ENCODE measurements at places on chromosomes 12 and 14. TPM values are rescaled to one million over a fixed set of nuclear protein-coding genes. Genes with fewer than 3 reads are reported as not detected.

- no peak for DNase-seq
Measured at GRCh38 chr14:45526715-45527549, 273.9 kb upstream of the MIS18BP1 start.

- DNase-seq, result no peak
Measured at GRCh38 chr14:35438910-35439713, 34.6 kb upstream of the NFKBIA start.

- no peak for DNase-seq
Measured at GRCh38 chr12:4628406-4628805, 20.4 kb downstream of the AKAP3 start.

GRCh38 chr14:36604757-36605505, 22.5 kb upstream of the NKX2-8 start:
- DNase-seq, result peak; percentile 76

DNA sequence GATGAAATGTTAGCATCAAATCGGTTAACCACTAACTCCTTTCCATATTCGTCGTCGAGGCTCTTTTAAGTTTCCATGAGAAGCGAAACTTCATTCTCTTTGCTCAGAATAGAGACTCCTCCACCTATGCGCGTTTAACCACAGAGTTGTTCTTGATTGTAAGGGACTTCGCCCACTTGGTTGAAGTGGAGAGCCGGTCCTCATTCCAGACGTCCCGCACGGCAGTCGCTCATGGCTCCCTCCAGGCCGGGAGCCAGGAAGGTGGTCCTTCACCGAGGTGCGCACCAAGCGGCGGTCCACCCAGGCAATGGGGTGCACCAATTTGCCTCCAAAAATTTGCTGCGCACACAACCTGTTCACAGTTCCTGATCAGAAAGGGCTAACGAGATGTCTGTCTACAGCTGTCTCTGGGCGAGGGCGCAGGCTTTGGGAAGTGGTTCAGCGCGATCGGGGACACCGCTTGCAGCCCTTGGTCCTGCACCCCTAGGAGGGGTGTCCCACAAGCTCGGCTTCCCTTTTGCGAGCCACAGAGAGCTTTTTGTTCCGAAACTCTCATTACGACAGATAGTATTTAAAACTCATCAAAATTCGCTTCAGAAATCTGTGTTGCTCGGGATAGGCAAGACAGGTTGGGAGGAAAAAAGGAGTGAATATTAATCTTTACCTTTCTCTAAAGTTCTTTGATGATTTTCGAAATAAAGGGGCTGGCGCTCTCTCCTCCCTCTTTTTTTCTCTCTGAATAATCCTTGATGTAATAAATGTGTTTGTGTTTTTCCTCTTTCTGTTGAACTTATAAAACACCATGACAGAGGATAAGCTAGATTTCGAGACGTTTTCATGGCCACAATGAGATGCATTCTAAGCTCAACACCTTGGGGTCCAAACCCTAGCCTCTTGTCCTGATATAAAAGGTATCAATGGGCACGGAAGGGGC, 6.4 kb upstream of the ALX1 start:
- peak; percentile 61 for DNase-seq

DNA sequence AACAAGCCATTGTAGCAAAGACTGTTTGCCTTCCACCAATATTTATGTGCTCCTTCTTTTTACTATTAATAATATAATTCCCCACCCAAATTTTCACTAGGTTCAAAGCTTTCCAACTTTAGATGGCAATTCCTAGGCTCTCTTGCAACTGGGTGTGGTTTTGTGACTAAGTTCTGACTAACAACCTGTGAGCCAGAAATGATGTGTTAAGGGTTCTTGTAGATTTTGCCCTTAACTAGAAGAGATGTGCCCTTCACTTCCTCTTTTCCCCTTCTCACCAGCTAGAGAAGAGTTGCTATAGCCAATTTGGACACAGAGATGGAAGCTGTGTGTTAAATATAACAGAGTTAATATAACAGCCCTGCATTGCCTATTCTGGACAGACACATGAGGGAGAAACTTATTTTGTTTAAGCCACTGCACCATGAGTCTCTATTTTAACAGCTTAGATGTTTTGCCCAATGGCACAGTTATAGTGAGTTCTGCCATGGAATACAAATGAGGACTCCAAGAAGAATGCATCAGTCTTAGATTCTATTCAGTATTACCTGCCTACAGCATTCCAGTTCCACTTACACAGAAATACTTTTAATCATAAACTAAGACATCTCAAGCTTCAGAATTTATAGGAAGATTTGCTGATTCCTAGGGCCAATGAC, 216.2 kb downstream of the DUSP6 start:
- no peak for DNase-seq

- peak; percentile 94 for DNase-seq
Measured at GRCh38 chr14:65290830-65291229, 121.7 kb upstream of the FUT8 start.

- DNase-seq, result peak; percentile 94
Measured at GRCh38 chr12:55707841-55708694, at the start of gene ITGA7. TSS of gene ITGA7 (minus strand) at chr12:55707904. CDS start at chr12:55707682, 222 bp downstream.

DNA sequence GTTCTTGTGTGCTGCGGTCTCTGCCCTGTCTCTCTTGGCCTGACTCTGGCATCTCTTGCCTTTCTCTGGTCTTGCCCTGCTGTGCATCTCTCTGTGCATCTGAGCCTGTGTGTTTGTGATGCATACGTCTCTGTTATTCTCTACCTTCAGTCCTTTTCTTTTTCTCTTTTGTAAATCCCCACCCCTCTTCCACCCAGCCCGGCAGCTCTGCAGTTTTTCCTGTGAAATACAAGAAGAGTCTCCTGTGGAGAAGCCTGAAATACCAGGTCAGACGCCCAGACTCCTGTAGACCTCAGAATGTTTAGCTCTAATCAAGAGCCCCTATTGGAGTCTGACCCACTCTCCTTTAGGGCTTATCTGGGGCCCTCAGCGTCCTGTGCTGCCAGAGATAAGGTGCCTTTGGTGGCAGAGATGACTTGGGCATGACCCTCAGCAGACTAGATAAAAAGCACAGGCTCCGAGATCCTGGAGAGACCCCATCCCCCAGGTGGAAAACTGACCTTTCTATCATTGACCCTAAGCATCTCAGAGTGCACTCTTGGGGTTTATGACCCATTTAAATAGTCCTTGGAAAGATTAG, 167.5 kb upstream of the SRRM4 start:
- no peak for DNase-seq

DNA sequence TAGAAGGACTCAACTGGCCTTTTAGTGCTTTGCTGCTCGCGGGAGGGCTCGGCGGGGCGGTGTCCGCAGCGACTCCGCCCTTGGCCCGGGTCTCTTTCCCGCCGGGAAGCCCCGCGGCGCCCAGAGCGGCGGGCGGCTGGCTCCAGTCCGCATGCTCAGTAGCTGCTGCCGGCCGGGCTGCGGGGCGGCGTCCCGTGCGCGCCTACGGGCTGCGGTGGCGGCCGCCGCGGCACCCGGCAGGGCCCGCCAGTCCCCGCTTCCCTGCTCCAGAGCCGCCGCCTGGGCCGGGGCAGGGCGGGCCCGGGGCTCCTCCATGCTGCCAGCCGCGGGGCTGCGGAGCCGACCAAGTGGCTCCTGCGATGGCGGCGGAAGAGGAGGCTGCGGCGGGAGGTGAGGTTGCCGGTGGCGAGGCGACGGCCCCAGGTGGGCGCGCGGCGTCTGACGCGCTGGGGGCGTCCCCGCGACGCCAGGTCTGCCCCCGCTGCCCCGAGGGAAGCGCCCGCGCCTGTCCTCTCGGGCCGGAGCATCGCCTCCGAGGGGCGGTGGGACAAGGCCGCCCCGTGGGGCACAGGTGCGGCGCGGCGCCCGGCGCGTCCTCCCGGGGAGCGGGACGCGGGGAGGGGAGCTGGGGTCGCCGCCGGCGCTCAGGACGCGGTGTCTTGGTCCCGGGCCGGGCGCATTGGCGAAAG, at the start of gene BMAL2:
Gene BMAL2 (plus strand): TSS at position 123 of the 689 bp plus-strand sequence. CDS start 237 bp downstream, at position 360.
- peak; percentile 90 for DNase-seq

DNA sequence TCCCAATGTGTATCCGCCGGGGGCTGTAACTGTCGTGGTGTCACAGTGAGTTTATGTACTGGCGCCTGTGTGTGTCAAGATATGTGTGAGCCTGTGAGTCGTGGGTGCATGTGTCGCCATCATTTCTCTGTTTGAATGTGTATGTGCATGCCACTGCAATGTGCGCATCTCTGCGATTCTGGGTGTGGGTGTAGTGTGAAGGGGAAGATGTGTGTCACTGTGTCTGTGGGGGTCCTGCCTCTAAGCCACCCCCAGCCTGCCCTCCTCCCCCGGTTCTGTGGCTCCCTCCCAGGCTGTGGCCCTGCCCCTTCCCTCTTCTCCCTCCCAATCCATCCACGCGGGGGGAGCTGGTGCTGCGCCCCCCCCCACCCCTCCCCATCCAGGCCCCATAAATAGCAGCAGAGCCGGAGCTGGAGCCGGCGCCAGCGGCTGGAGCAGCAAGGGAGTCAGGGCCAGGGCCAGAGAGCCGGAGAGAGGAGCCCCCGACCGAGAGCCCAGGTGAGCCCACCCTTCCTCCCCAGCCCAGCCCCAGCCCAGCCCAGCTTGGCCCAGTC, at the start of gene CPNE6:
Gene CPNE6 (plus strand): TSS at position 419 of the 554 bp plus-strand sequence. CDS start 1,375 bp downstream, outside the sequence.
- peak; percentile 84 for DNase-seq

- peak; percentile 90 for DNase-seq
Measured at GRCh38 chr14:76267322-76268046, 108.5 kb upstream of the ESRRB start.

GRCh38 chr12:44021471-44021971, 185.6 kb downstream of the TMEM117 start:
- DNase-seq, result no peak

DNA sequence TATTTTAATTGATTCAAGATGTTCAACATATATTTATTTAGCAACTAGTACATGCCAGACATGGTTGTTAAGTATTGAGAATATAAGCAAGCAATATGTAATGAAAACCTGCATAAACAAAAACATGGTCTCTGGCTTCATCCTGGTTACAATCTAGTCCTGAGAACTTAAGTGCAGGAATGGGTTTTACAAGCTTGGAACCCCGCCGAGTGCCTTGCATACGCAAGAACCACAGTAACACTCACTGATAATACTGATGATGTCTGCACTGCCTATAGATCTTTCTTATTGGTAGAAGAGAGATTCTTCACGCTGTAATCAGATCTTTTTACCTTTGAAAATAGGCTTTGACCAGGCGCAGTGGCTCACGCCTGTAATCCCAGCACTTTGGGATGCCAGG, 22.9 kb upstream of the CALM1 start:
- DNase-seq, result no peak

DNA sequence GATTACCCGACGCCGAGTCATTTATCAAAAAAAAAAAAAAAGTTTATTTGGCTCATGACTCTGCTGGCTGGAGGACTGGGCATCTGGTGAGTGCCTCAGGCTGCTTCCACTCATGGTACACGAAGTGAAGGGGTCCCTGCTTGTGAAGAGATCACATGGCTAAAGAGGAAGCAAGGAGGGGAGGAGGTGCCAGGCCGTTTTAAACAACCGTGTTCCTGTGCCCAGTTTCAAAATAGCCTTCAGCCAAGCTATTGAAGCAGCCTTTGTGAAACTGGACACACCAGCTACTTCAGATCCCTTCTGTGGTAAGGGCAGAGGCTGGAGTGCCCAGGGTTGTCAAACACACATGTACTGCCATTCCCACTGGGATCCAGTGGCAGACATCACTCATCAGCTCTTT, 7.6 kb downstream of the POP5 start:
- DNase-seq, result no peak

GRCh38 chr12:51188359-51189051, 15.6 kb upstream of the TFCP2 start:
- no peak for DNase-seq

- no peak for DNase-seq
Measured at GRCh38 chr14:91277546-91278382, 33.3 kb upstream of the GPR68 start.

GRCh38 chr14:32330351-32331111, 1.4 kb downstream of the AKAP6 start:
- no peak for DNase-seq

DNA sequence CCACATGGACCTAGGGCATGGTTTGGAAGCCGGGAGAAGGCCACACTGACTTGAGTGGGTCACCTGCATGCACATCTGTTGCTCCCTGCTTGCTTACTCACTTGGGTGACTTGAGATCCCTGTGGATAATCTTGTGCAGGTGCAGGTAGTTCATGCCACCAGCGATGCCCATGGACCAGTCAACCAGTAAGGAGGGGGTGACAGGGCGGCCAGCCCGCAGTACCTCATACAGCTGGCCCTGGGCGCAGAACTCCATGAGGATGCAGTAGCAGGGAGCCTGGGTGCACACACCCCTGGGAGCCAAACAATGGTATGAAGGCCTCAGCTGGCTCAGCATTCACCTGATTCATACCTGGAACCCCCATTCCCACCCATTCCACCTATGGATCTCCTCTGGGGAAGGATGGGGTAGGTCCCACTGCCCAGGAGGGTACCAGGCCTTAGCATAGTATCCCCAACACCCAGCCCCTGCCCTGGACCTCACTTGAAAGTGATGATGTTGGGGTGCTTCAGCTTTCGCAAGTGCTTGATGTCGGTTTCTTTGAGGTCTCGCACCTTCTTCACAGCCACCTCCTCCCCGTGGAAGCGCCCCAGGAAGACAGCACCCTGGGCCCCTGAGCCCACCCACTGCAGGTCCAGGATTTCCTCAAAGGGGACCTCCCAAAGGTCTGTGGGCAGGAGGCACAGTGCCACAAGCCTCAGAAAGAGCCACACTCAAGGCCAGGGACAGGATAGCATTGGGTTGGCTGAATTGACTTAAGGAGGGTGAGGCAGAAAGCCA, 13.1 kb downstream of the MAP3K12 start:
- DNase-seq, result peak; percentile 26

DNA sequence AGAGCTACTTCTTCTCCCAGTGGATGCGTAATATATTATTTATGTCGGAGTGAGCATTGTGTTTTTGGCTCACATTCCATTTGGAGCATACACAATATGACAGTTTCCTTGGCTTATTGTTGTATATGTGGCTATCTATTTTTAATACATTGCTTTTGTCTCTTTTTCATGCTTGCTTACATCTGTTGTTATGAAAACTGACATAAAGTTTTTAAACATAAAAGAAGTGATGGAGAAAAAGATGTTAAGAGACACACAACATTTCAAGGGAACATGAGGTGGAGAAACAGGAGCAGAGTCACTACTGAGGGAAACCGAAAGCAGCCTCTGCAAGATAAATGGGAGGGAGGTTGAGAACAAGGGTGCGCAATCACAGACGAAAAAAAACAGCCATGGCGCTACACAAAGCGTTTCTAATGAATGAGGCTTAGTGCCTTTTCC, 228.4 kb upstream of the NPAS3 start:
- DNase-seq, result no peak

Gene MYRFL
- total RNA-seq, result not detected

Gene VRTN
- total RNA-seq, result not detected

Gene TMEM132C
- not detected for total RNA-seq

Gene CMKLR1
- total RNA-seq, result 9.8 TPM

Gene PTPRR
- not detected for total RNA-seq

Gene KRT81
- total RNA-seq, result 0.29 TPM

Gene ANO2
- total RNA-seq, result under 0.01 TPM

Gene LUM
- total RNA-seq, result 1,762 TPM

Gene PTGER2
- 3.3 TPM for total RNA-seq

Measured in osteoblast (primary cell).